ENCODE measurements at places on chromosomes 7 and 10.

DNA sequence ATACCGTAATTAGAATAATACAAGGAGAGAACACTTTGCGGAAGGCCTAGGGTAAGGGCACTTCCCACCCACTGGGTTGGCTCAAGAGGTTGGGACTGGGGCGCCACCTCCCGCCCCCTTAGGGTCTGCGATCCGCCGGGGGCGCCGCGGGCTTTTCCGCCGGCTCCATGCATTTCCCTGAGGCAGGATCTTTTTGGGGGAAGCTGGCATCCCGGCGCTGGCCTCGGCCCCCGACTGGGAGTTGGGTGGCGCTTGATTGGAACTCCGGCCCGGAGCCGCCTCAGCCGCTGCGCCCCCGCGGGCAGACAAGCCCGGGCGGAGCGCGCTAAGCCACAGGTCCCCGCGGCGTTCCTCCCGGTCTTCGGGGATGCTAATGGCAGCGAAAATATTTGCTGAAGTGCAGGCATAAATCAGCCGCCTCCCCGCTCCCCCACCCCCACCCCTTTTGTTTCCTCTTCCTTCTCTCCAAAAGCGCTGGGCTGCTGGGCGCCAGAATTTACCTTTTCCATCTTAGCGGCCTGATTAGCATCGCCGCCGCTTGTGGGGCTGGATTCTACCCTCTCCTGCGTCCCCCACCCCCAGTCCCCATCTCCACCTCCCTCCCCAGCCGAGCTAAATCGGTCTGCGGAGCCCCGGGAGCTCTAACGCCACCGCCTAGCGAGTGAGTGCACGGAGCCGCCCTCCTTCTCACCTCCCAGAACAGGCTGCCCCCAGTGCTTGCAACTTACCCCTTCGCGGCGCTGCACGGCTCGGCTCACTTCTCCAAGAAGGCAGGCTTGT, 5.1 kb downstream of the UNC5B start:
- DNase-seq: no peak

- no peak for DNase-seq
These were observed 68.0 kb upstream of the PRR15 start for GRCh38 chr7:29495653-29496052.

- no peak for DNase-seq
These were observed 249.0 kb downstream of the C7orf25 start for GRCh38 chr7:42662862-42663261.

- DNase-seq: no peak
These were observed 45.7 kb downstream of the SEM1 start for GRCh38 chr7:96663871-96664445.

- DNase-seq: no peak
These were observed 903 bp upstream of the NT5C2 start for GRCh38 chr10:103193820-103194529.

GRCh38 chr10:103941801-103942200, 23.8 kb upstream of the STN1 start:
- DNase-seq: no peak

- no peak for DNase-seq
These were observed 83.3 kb upstream of the CREB5 start for GRCh38 chr7:28328822-28329660.
